IPS-NIHi11 (cell line): ENCODE measurements at places on chromosomes 13 and 19.

GRCh38 chr19:29842471-29843179, 30.8 kb downstream of the CCNE1 start:
- DNase-seq = no peak

GRCh38 chr13:44049081-44049945, 169.6 kb downstream of the LACC1 start:
- DNase-seq = no peak

DNA sequence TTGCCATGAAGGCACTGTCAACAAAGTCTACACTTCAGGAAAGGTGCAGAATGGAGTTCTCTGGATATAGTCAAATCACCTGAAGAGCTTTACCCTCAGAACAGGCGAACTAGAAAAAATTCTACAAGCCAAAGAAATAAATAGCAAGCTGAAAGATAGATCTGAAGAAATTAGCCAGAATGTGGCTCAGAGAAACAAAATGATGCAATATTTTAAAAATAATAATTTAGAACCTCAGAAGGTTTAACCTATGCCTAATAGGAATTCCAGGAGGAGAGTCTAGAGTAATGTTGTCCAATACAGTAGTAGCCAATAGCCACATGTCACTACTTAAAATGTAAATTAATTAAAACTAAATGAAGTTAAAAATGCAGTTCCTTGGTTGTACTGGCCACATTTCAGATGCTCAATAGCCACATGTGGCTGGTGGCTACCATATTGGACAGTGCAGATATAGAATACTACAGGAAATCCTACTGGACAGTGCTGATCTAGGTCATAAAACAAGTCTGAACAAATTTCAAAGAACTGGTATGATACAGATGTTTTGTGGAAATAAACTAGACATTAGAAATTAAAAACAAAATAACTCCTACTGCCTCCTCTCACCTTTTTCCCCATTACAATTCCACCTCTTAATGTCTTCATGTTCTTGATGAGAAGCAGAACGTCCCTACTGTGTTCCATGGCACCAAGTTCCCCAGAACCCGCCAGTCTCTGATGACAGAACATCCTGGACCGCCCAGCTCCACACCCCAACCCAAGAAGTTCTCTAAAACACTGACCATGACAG, 679 bp upstream of the CDADC1 start:
- DNase-seq = no peak

GRCh38 chr13:105513448-105513847, 1022.0 kb downstream of the EFNB2 start:
- DNase-seq = no peak

GRCh38 chr19:32869369-32869965, at the start of gene SLC7A9:
SLC7A9 (minus strand) TSS chr19:32869767; CDS start chr19:32868534, 1,233 bp downstream.
- DNase-seq = no peak

DNA sequence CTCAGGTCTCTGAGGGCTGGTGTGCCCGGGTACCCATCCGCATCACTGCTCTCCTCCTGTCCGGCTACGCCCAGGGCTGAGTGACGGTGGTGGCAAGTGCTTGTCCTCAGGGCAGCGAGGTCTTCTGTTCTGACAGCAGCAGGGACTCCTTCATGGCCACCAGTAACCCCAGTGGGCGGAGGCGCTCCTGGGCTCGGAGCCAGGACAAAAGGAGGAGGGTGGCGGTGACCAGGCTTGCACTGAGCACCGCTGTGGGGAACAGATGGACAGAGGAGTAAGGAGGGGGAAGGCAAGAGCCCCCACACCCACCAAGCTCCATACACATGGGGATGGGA, 5.8 kb downstream of the CD320 start:
- no peak for DNase-seq

DNA sequence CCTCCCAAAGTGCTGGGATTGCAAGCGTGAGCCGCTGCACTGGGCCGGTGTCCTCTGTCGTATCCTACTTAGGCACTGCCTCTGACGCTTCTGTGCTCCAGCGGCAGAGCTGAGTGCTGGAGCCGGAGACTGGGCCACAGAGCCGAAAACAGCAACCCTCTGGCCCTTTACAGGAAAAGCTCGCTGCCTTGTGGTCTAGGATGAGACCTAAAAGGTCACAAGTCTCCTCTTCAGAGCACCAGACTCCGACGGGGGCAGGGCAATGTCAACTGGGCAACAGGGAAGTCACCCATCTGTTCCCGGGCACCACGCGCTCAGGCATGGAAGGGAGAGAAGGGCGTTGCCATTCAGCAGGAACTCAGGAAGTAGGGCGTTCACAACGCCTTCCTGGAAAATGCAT, 91.7 kb downstream of the GADD45B start:
- DNase-seq = no peak

DNA sequence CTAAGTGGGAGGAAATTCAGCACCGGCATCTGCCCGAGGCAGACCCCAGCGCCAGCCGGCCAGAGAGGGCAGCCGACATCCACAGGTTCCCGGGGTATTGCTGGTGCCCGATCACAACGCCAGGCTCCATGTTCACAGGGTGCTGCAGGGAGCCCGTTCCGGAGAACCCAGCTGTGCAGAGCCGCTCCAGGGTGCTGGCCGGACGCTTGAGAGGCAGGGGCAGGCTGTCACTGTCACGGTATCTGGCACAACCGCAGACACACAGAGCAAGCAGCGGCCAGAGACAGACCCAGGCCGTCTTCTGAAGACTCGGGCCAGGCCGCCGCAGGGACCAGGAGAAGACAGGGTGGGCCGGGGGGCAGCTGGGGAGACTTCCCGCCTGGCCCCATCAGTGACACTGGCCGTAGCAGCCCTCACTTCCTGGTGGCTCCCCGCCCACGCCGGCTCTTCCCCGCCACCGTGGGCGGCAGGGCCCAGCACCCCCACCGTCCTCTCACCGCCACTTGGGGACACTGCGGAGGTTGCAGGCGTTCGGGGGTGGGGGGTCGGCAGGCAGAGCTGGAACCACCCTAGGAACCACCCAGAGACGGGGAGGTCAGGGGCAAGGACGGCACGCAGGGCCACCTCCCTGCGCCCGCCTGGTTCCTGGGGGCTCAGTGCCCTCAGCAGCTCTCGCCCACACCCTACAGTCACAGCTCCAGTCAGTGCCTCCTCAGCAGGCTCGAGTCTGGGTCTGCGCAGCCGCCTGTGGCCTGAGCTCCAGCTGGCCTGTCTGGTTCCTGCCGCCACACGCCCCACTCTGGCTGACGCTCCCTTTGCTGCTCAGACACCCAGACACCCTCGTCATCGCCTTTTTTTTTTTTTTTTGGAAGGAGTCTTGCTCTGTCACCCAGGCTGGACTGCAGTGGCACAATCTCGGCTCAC, 3.8 kb downstream of the RNF126 start:
- no peak for DNase-seq

DNA sequence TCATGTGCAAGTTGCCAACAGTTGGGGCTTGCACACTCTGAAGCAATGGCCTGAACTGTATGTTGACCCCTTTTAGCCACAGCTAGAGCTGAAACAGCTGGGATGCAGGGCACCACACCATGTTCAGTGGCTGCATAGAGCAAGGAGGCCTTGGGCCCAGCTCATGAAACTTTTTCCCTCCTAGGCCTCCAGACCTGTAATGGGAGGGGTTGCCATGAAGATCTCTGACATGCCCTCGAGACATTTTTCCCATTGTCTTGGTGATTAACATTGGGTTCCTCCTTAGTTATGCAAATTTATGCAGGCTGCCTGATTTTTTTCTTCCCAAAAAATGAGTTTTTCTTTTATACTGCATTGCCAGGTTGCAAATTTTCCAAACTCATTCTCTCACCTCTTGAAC, 165.1 kb upstream of the PRR20A start:
- no peak for DNase-seq

GRCh38 chr19:51111606-51112005, 3.4 kb upstream of the CTU1 start:
- DNase-seq = no peak

DNA sequence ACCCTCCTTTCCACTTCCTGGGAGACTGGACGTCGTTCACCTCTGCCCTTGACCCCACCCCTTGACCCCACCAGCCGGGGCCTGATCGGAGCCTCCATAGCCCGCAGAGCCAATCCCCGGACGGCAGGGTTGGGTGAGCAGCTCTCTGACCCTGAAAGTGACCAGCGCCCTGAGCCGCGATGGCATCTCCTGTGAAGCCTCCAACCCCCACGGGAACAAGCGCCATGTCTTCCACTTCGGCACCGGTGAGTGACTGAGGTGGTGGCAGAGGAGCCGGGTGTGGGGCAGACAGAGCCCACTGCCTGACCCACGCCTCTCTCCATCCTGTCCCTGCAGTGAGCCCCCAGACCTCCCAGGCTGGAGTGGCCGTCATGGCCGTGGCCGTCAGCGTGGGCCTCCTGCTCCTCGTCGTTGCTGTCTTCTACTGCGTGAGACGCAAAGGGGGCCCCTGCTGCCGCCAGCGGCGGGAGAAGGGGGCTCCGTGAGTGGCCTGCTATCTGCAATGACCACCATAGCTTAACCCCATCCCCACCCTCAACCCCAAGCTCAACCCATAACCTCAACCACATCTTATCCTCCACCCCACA, 10.4 kb downstream of the BCAM start:
- no peak for DNase-seq

DNA sequence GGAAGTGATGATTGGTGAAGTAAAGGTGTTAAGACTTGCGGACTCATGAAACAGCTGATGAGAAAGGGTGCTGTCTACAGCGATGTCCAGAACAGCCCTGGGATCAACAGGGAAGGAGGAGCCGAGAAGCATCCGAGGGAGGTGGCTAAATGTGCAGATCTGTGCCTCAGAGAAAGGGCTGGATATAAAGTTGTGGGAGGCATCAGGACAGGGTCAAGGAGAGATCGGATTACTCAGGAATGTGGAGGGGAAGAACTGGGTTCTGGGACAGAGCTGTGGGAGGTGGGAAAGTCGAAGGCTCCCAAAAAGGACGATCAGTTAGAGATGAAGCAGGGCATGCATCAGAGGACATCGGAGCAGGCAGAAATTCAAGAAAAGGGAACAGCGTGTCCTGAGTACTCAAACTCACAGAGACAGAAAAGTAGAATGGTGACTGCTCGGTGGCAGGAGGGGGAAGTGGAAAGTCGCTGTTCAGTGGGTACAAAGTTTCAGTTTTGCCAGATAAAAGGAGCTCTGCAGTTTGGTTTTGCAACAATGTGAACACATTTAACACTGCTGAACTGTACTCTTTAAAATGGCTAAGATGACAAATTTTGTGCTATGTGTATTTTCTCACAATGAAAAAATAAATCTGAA, 1.9 kb downstream of the SIGLEC14 start:
- peak; percentile 46 for DNase-seq

- no peak for DNase-seq
These were observed 314.7 kb downstream of the UQCRFS1 start for GRCh38 chr19:28898249-28898648.

DNA sequence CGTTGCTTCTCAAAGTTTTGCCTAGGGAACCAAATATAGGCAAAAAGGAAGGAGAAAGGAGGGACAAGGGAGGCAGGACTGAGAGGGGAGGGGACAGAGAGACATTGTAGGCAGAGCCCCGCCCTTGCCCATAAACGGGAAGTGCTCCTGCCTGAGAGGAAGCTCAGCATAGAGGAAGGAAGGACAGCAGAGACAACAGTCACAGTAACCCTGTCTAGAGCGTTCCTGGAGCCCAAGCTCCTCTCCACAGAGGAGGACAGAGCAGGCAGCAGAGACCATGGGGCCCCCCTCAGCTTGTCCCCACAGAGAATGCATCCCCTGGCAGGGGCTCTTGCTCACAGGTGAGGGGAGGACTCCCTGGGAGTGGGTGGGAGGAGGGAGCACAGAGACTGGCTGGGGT, at the start of gene CEACAM21:
TSS of gene CEACAM21 (plus strand) at position 169 of the 400 bp plus-strand sequence. CDS start at position 278, 109 bp downstream.
- no peak for DNase-seq

GRCh38 chr13:98326291-98326690, 149.2 kb upstream of the RNF113B start:
- DNase-seq = no peak

- DNase-seq = no peak
These were observed 252.1 kb downstream of the RFC3 start for GRCh38 chr13:34070006-34070405.

DNA sequence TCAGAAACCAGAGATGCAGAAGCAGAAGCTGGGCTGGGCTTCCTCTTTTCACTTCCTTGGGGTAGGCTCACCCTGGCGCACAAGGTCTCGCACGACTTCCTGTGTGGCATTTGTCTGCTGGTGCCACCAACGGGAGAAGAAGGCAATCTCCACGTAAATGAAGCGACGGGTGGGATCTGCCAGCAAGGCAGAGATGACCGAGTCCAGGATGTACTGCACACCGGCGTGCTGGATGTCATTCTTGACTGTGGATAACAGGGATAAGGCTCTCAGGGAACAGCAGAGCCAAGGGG, 1.3 kb downstream of the MAN2B1 start:
- DNase-seq = no peak

DNA sequence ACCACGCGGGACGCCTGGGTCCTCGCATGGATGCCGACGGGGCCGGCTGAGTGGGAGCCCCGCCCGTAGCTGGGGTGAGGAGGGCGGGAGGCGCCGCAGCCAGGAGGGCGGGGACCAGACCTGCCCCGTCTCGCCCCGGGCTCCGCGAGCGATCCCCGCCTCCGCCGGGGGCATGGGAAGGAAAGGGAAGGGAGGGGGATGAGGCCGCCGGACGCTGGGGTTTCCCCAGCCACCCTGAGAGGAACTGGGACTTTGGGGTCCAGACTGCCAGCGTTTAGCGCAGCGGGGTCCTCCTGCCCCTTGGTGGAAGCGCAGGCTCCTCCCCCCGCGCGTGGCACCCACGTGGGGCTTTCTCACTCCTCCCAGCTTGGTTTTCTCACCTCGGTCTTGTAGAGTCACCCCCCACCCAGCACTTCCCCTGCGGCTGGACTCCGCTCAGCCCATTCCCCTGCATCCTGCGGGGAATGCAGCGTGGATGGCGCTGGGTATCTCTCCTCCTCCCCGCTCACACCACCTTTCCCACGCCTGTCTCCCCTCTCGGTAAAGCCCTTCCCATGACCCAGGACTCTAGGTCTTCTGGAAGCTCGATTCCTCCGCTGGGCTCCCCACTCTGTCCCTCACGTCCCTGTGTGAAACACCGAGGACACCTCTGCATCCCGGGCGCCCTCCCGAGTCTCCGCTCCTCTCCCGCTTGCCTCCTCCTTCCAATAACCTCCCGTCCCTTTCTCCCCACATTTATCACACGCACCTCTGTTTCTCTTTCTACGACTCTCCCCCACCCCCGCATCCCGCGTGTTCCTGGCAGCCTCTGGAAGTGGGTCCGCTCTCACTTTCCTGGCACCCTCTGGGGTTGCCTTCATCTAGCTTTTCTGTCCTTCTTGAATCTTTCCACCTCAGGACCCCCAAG, 2.1 kb downstream of the TGFB1 start:
- peak; percentile 86 for DNase-seq

DNA sequence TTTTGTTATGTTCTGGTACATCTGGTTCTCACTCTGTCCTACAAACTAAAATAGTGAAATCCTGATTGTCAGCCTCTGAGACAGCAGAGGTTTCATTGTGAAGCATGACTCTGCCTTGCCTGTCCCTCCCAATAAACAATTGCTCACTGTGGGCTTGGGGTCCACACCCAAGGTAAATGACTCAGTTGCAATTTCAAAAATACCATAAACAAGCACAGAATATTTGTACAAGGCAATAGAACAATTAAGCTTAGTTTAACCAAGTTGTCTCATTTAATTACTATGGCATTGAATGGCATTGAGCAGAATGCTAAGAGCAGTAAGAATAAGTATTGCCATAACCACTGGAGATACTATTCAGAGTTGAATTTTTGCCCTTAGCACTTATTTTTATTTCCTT, 353.6 kb downstream of the SPRY2 start:
- no peak for DNase-seq

GRCh38 chr13:67048084-67048820, 181.9 kb downstream of the PCDH9 start:
- no peak for DNase-seq
